T-helper 2 cell (primary cell): ENCODE measurements at places on chromosomes 6 and 20.

GRCh38 chr6:53794137-53794719 lies 577 bp upstream of the LRRC1 start:
- no peak for DNase-seq

- no peak for DNase-seq
Observed at GRCh38 chr6:36241728-36242127, 28.1 kb upstream of the PNPLA1 start.

DNA sequence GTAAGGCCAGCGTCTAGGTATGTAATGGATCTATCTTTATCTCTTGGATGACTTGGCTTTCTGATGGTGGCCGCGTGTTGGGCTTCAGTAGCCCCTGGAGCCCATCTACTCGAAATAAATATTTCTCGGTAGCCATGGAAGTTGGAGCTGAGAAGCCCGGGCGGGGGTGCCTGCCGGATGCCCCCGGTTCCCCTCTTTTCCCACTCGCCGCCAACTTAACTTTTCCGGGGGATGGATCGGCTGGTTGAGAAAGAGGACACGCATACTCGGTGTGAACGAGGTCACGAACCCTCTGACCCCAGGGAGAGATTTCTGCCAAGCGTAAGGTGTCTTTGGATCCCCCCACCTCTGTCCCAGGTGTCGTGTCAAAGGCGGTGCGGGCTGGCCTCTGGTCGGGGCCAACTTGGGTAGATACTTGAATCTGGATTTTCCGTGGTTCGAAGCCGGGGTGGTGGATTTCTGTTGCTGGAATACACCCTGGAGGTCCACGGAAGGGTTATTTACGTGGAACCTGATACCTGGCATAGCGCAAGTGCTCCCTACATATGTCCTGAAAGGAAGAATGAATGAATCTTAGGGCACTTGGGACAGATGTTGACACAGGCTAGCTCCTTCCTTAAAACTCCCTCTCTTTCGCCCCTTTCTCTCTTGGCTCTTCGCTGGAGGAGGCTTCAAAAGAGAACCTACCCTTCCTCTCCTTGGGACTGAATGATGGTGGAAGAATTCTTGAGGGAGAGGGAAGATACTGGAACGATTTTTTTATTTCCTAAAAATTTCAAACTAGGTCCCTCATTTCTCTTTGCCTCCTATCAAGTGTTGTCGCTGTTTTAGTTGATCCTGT lies 996 bp downstream of the DOK5 start:
- no peak for DNase-seq

- no peak for DNase-seq
Observed at GRCh38 chr6:73418081-73418741, 23.6 kb downstream of the DDX43 start.

DNA sequence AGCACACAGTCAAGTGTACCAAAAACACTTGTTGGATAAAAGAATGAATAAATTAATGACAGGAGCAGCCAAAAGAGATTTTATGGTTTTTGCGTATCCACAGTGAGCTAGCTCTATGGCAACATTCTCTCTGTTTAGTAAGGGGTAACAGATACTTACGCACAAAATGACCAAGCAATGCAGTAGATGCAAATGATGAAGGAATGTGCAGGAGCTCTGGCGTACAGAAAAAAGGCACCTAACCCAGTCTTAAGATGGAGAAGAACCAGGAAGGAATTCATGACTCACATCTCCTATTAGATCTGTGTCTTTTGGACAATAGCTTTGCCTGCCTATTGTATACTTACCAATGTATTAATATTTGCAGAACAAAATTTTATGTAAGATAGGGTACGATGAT lies 191.9 kb upstream of the PREP start:
- no peak for DNase-seq

GRCh38 chr20:63978319-63979228 lies 868 bp downstream of the SAMD10 start:
- peak; percentile 16 for DNase-seq

GRCh38 chr6:88705601-88706000 lies 257.8 kb downstream of the RNGTT start:
- no peak for DNase-seq

GRCh38 chr20:56429502-56429901 lies 17.4 kb downstream of the CASS4 start:
- no peak for DNase-seq

GRCh38 chr6:20252311-20252710 lies 40.0 kb upstream of the MBOAT1 start:
- DNase-seq, result no peak

- no peak for DNase-seq
Observed at GRCh38 chr20:44651434-44651683, 140 bp downstream of the ADA start.

DNA sequence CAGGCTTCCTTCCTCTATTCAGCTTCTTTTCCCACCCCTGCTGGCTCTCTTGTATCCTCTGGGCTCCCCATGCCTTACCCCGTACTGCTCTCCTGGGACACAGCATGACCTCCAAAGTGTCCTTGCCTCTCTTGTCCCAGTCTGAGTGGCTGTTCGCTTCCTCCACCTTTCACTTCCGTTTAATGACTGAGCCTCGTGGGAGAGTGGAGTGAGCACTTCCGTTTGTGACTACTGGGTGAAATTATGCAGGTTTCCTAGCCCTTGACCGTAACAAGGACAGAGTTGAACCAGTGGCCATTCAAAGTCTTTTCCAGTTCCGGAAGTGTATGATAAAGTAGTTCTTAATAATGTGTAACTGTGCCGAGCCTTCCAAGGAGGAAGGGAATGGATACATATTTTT lies 109.2 kb downstream of the ARID1B start:
- no peak for DNase-seq
